ENCODE measurements at places on chromosomes 7 and 10.

DNA sequence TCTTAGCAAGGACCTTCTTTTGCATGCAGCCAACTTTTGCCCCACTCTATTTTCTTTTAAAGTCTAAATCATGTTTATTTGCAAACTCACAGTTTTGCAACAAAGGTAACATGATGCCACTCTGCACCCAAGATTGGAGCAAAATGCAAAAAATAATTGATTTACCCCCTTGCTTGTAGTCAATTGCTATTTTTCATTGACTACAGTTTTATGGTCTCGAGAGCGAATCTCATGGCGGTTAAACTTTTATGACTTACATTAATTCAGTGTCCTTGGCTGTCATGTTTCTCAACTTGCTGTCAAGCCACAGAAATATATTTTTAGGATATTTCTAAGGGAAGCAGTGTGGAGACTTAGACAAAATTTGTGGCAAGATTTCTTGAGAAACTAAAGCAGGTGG is 110.0 kb upstream of the JCAD start:
- no peak for DNase-seq

- DNase-seq = peak; percentile 75
Observed at GRCh38 chr7:12888717-12889116, 201.3 kb downstream of the ARL4A start.

- DNase-seq = peak; percentile 80
Observed at GRCh38 chr10:33055625-33056024, 97.6 kb upstream of the ITGB1 start.

GRCh38 chr10:31820778-31821369 is 107.8 kb downstream of the ARHGAP12 start:
- DNase-seq = no peak

GRCh38 chr7:155831807-155832524 is 19.7 kb upstream of the SHH start:
- DNase-seq = no peak

- DNase-seq = no peak
Observed at GRCh38 chr7:23332193-23332592, 33.1 kb downstream of the MALSU1 start.

- no peak for DNase-seq
Observed at GRCh38 chr7:3292694-3293093, 8.4 kb upstream of the SDK1 start.

DNA sequence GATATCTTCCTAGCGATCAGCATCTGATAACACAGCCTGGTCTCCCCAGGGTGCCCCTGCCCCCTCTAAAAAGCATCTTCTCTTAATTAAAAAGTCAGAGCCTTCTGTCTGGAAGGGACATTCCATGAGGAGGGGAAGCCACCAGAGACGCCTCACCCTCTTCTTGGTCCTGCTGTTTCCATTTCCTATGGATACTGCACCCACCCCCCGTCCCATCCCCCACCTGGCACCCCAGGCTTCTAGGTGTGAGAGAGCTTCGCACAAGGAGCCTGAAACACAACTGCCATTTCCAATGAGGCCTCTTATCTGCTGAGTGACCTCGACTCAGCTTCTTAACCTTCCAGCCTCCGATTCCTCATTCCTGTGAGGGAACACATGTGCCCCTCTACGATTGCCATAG is 51.4 kb downstream of the COL13A1 start:
- no peak for DNase-seq

DNA sequence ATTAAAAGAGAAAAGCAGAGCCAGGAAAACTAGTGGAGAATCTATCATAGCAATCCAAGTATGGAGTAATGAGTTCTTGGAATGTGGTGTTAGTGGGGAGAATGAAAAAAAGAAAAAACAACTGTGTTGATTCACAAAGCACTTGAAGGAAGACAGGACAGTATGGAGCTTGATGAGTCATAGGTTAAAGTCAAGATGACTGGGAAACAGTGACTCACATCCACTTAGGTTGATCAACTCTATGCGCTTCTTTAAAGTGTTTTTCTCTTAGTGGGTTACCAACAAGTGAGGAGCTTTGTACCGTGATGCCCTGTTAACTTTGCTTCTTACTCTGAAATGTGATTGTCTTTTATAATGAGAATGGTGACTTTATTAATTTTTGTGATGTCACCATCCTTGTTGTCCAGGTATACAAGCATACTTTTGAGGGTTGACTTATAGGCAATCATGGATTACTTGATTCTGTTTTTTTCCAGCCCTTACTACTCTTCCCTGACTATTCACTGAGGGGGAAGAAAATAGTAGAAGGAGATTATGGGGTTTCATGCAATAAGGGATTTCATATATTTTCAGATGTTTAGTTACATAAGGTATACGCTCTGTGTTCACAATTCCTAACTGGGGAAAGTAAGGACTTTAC is 32.1 kb upstream of the MDFIC start:
- DNase-seq = peak; percentile 98

- DNase-seq = no peak
Observed at GRCh38 chr7:111330235-111330523, 232.1 kb downstream of the IMMP2L start.

GRCh38 chr10:127080317-127080716 is 116.1 kb downstream of the INSYN2A start:
- DNase-seq = no peak

- DNase-seq = no peak
Observed at GRCh38 chr7:102128303-102128702, 158.4 kb upstream of the SH2B2 start.

GRCh38 chr7:21317966-21318915 is 109.6 kb upstream of the SP4 start:
- DNase-seq = no peak

GRCh38 chr7:156157409-156158012 is 345.2 kb upstream of the SHH start:
- no peak for DNase-seq

DNA sequence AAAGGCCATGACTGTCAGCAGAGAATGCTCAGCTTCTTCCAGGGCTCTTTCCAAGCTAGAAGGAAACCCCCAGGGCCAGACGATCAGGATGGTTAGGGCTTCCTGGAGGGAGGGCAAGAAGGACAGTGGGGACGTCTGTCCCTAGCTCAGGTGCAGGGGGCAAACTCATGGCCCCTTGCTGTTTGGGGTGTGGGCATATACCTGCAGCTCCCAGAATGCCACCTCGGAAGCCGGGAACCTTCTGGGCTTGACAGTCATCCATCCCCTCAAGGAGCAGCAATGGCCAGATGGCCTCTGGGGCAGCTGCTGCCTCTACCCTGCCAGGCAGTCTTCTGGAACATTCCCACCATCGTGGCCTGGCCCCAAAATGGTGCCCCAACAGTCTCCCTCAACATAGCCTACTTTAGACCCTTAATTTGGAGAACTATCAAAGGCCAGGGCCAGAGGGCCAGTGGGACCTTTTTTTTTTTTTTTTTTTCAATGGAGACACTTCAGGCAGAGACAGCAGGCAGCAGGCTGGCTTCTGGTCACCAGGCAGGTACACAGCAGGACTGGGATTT is 40.2 kb upstream of the ZMIZ1 start:
- DNase-seq = no peak

DNA sequence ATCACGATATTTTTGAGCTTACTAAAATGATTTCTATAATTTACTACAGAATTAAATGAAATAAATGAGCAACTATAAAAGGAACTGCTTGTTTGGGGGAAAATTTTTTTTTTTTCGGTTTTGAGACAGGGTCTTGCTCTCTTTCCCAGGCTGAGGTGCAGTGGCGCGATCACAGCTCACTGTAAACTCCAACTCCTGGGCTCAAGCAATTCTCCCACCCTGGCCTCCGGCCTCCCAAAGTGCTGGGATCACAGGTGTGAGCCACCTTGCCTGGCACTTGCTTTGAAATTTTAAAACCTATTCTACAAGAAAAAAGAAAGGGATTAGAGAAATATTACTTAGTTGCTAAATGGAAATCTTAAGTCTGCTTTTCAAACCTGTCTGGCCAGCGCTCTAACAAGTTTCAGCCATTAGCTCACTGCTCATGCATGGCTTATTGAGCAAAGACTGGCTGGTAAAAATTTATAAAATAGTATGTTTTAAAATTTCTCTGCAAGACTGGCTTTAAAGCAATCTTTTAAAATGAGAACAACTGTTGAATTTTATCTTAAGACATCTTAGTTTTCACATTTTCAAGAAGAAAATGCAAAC is 144.0 kb downstream of the ATE1 start:
- no peak for DNase-seq

DNA sequence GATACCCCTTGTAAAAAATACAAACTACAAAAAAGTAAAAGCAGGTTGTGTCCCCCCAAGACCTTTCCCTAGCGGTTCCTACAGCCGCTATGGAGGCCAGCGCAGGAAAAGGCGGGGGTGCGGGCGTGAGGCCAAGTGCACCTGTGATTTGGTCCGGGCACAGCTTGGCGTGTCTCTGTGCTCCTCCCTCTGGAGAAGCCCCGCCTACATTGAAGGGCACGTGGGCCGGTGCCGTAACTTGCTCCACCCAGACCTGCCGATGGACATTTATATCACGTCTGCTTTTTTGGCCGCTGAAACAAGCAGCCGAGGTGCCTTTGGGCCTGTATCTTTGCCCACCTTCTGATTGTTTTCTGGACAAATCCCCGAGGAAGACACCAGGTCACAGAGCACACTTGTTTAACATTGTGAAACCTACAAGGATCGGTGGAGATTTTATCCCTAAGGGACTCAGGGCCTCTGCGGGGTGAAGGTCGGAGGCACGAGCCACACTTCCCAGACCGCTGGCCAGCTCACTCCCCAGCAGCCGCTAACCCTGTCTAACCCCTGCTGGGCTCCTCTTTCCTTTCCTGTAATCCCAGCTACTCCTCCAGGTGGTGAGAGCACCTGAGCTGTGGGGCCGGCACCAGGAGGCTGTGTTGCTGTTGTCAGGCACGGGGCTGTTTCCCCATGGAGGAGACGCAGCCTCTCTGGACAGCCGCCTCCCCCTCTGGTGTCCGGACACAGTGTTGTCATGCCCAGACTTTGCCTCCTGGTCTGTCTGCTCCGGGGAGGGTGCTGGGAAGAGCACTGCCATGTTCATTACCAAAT is 18.8 kb upstream of the INPP5A start:
- DNase-seq = no peak

GRCh38 chr7:767941-768731 is 41.1 kb upstream of the PRKAR1B start:
- peak; percentile 24 for DNase-seq

DNA sequence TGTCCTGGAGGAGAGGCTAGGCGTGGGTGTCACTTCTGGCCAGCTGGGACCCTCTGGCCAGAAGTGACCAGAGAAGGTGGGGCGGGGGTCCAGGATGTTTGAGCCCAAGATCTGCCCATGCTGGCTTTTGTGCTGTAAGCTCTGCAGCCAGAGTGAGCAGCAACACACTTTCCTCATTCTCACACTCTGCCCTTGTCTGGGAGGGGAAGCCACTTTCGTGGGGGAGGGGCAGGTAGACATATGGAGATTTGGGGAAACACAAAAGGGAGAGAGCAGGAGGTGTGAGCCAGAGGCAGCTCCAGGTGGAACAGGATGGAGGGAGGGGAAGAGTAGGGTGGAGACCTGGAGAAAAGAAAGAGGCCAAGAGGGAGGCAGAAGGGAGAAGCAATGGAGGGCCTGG is 31.5 kb upstream of the ADCYAP1R1 start:
- DNase-seq = no peak

GRCh38 chr7:84297616-84298015 is 103.0 kb upstream of the SEMA3A start:
- peak; percentile 54 for DNase-seq

GRCh38 chr10:95423164-95424005 is 132.6 kb upstream of the PDLIM1 start:
- no peak for DNase-seq

DNA sequence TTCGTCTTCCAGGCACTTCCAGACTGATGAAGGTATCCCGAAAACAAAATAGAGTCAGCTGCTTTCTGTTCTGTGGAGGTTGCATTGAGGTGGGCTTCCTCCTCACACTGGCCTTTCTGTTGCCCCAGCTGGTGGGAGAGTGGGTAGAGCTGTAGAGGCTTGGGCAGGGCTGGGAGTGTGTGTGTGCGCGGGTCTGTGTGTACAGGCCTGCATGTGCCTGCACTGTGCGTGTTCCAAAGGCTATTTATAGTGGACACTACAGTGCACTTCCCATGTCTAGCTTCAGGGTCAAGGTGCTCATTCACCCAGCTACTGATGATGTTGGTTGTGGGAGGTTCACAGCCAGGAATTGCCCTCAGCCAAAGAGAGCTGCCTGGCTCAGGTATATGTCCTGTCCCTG is 260.1 kb upstream of the HABP2 start:
- DNase-seq = no peak

DNA sequence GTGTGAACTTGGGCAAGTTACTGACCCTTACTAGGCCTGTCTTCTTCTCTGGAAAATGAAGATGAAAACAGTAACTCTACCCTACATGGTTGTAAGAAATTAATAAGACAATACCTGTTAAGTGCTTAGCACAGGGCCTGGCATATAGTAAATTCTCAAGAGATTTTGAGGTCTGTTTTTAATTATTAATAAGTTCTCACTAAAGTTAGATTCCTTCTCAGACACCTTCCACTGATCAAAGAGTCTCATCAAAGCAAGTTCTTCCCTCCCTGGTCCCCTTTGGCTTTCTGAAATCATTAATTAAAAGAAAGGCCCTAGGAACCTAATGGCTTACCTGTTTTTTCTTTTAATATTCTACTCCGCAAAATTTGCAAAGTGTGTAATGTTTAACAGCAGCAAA is 4.6 kb downstream of the TMEM140 start:
- no peak for DNase-seq

DNA sequence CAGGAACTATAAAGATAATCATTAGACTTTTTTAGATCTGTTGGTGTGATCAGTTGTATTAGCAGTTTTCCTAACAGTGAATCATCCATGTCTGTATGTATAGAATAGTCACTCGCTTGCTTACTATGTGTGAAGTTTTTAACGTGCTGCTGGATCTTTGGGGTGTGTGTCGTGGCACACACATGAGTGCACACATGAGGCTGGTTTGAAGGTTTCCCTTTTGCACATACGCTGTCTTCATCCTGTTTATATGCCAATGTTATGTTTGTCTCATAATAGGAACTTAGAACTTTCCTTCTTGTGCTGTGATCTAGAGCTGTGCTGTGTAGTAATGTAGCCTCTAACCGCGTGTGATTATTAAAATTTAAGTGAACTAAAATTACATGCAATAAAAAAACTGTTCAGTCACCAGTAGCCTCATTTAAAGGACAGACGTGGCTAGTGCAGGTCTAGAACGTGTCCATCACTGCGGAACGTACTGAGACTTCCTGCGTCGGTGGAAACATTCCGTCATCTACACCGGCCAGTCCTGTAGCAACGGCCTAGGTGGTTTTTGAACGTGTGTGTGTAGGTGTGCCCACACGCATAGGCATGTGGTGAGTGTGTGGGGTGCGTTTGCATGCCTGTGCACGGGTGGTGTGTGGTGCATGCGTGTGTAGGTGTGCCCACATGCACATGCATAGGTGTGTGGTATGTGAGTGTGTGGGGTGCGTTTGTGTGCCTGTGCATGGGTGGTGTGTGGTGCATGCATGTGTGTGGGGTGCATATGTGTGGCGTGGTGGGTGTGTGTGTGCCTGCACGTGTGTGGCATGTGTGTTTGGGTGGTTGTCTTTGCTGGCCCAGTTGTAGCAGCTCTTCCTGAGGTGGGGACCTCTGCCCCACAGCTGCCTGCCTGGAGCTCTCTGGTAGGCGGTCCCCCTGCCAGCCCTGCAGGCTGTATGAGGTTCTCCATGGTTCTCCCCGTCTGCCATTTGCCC is 56.6 kb downstream of the INPP5A start:
- no peak for DNase-seq

All from AG10803 (cell line).